Lung microvascular endothelial cell (primary cell): ENCODE measurements at places on chromosomes 12 and 14. TPM values are rescaled to one million over a fixed set of nuclear protein-coding genes. Genes with fewer than 3 reads are reported as not detected.

GPRC5A gene
- total RNA-seq, result 0.99 and 2.2 TPM in 2 replicates

LTBP2 gene
- total RNA-seq, result 6.2 and 44.9 TPM in 2 replicates

SPIC gene
- not detected in 2 replicates for total RNA-seq

DNA sequence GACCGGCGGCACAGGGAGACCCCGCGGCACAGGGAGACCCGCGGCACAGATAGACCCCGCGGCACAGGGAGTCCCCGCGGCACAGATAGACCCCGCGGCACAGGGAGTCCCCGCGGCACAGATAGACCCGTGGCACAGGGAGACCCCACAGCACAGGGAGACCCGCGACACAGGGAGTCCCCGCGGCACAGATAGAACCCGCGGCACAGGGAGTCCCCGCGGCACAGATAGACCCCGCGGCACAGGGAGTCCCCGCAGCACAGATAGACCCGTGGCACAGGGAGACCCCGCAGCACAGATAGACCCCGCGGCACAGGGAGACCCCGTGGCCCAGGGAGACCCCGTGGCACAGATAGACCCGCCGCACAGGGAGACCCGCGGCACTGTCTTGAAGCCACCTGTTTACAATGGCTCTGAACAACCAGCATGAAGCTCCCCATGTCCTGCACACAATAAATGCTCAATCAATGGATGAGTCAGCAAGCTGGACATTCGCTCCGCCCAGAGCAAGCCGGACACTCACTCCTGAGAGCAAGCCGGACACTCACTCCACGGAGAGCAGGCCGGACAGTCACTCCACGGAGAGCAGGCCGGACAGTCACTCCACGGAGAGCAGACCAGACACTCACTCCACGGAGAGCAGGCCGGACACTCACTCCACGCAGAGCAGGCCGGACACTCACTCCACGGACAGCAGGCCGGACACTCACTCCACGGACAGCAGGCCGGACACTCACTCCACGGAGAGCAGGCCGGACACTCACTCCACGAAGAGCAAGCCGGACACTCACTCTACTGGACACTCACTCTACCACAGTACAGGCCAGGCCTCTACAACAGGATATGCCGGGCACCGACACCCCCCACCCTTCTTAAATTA, 121.9 kb downstream of the RFLNA start:
- DNase-seq, result peak; percentile 79

- DNase-seq, result no peak
These were observed 36.8 kb downstream of the PLXNC1 start for GRCh38 chr12:94184995-94185719.

- no peak for DNase-seq
These were observed 169.0 kb downstream of the ANO2 start for GRCh38 chr12:5776091-5776490.

GRCh38 chr12:102964872-102965271, 7.4 kb downstream of the ASCL1 start:
- no peak for DNase-seq

DNA sequence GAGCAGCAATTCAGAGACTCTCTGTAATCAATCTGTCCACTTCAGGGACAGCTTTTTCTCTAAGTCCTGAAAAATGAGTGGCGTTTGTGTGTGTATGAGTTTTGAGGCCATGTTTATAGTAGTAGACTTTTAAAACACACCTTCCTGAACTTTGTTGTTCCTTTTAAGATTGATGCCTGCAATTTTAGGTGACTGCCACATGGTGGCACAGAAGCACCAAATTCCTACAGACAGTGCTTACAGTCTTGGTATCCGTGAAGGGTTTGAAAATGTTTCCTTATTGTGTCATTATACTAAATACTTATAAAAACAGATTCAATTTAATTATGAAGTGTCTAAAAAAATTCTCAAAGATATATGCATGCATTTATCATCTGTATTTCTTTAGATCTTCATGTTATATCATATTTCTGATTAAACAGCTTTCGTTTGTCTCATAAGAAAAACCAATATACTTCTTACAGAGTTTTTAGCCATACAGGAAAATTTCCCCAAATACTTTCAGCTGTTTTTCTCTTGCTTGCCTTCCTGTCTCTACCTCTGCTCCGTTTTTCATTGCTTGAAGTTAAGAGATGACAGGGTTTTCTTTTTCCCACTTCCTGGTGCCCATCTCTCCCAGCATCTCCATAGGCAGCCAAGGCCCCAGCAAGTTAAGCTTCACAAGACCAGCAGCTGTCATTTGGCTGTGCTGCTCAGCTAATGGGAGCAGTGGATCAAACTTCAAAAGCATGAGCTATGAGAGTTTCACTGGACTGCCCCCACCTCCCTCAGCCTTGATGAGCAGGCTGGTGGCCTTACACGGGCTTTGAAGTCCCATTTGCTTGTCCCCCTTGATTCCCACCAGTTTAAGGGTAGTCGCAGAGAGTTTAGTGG, 259.6 kb downstream of the AKAP6 start:
- peak; percentile 54 for DNase-seq

- DNase-seq, result no peak
These were observed 1.5 kb downstream of the ASB2 start for GRCh38 chr14:93974833-93975232.
